Thoracic aorta (tissue), 2 donors: ENCODE measurements at places on chromosomes 7 and 10. TPM values are rescaled to one million over a fixed set of nuclear protein-coding genes. Genes with fewer than 3 reads are reported as not detected.
A peak's percentile ranks its signal among the peaks of the same experiment; 100 is the strongest.

NEURL1 gene
- 0.28 TPM for total RNA-seq

GRCh38 chr7:11524476-11525397, 307.3 kb downstream of the THSD7A start:
- H3K36me3 ChIP-seq, result no peaks in the 10 kb centered on the region
- H3K27me3 ChIP-seq, result no peaks in the 10 kb centered on the region
- no peak overlapping the region for H3K4me3 ChIP-seq
- H3K27ac ChIP-seq, result no peak overlapping the region
- no peak for DNase-seq
- H3K4me1 ChIP-seq, result no peaks in the 10 kb centered on the region

GRCh38 chr7:131619336-131620305, 63.2 kb upstream of the PODXL start:
- no peaks in the 10 kb centered on the region for H3K36me3 ChIP-seq
- no peak overlapping the region for H3K4me3 ChIP-seq
- no peak for DNase-seq

- no peaks in the 10 kb centered on the region for H3K36me3 ChIP-seq
- no peaks in the 10 kb centered on the region for H3K27me3 ChIP-seq
- no peaks in the 10 kb centered on the region for H3K4me1 ChIP-seq
- no peak overlapping the region for H3K27ac ChIP-seq
Observed at GRCh38 chr7:83413831-83414230, 235.1 kb downstream of the SEMA3E start.

DNA sequence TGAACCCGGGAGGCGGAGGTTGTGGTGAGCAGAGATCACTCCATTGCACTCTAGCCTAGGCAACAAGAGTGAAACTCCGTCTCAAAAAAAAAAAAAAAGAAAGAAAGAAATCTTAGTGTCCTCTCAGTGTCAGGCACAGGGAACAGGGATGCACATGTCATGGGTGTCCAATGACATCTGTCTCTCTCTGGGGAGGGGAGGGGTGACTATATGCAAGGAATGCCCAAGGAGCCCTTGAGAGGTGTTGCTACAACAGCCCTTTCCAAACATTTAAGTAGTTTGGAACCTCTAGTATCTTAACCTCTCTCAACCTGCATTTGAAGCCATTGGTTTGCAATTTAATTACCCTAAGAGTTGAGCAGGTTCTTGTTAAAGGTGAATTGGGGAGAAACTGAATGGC, 28.9 kb downstream of the PDLIM1 start:
- H3K27me3 ChIP-seq, result no peaks in the 10 kb centered on the region
- peaks cover 64% of the 10 kb centered on the region for H3K4me1 ChIP-seq
- H3K36me3 ChIP-seq, result peaks cover 21% of the 10 kb centered on the region
- H3K4me3 ChIP-seq, result no peak overlapping the region

- peaks cover 46% of the 10 kb centered on the region for H3K4me1 ChIP-seq
- H3K27ac ChIP-seq, result no peak overlapping the region
- H3K36me3 ChIP-seq, result peaks cover 43% of the 10 kb centered on the region
- no peak for DNase-seq
- no peaks in the 10 kb centered on the region for H3K27me3 ChIP-seq
Observed at GRCh38 chr10:102112210-102112817, 7.9 kb downstream of the LDB1 start.

DNA sequence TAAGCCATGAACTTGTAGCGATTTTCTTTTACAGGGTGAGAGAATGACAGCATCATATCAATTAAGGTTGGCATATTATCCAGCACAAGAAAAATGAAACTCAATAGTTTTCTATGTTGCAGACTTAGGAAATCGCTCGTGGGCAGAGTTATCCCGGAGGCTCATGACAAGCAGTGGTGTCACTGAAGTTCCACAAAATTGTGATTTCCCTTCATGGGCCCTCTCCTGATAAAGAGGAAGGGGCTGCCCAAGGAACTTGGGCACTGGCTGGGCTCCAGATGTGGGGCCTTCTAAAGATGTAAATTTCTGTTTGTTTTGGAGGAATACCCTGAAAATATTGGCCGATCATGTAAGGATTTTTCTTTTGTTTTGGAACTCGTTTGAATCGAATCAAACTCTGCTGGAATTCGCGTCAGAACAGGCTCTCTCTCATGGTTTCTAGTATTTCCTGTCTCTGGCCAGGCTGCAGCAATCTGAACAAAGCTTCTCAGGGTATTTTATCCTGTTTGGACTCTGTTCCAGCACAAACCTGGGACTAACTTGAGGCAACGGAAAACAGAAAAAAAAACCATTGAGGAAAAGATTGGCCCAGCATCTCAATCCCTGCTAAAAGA, 340.6 kb upstream of the NRP1 start:
- H3K27me3 ChIP-seq, result no peaks in the 10 kb centered on the region
- H3K4me1 ChIP-seq, result peaks cover 11% of the 10 kb centered on the region
- peak overlapping the region; percentile 37 for H3K27ac ChIP-seq
- H3K36me3 ChIP-seq, result no peaks in the 10 kb centered on the region

OIT3 gene
- not detected for total RNA-seq

GRCh38 chr10:30118590-30118989, 59.2 kb upstream of the JCAD start:
- H3K36me3 ChIP-seq, result no peaks in the 10 kb centered on the region
- H3K4me3 ChIP-seq, result no peak overlapping the region
- DNase-seq, result no peak
- H3K27me3 ChIP-seq, result no peaks in the 10 kb centered on the region

DNA sequence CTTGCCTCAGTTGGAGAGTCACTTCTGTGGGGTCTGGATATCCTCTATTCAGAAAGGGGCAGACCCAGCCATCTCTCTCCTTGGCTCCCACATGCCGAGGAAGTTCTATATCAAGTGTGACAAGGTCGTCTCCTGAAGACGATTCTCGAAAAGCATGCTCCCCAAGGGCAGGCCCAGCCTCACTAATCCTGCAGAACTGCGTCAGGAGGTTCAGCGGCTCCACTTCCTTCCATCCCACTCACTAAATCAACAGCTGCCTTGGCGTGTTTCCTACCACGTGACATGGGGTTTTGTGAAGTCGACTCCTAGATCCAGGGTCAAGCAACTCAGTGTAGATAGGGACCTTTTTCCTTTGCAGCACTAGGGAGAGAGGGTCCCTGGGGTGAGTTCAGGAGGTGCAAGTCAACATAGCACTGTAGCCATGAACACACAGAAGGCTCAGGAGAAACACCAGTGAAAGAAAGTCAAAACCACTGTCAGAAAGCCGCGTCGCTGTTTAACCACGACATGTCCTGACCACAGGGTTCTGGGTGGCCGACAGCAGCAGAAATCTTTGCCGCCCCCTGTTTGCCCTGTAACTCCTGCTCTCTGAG, 156.4 kb downstream of the PRPF18 start:
- peaks cover 2% of the 10 kb centered on the region for H3K36me3 ChIP-seq
- no peak overlapping the region for H3K27ac ChIP-seq
- H3K4me1 ChIP-seq, result no peaks in the 10 kb centered on the region
- DNase-seq, result no peak
- no peaks in the 10 kb centered on the region for H3K27me3 ChIP-seq

CPA4 gene
- total RNA-seq, result not detected

DNA sequence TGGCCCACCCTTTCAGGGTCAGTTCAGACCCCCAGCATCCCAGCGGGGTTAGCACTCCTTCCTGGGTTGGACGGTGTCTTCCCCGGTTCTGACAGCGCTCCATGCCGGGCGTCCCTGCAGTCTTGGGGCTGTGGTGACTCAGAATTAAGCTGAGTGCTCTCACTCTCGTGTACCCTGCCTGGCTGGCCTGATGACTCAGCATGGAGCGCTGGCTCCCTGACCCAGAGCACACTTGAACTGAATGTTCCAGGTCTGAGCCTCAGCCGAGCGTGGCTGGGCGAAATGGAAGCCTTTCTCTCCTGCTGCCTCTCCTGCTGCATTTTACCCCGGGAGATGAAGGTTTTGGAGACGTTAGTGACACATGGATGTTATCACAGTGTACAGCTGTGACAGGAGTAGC, 7.1 kb downstream of the BAG3 start:
- H3K36me3 ChIP-seq, result no peaks in the 10 kb centered on the region
- H3K4me3 ChIP-seq, result peak overlapping the region; percentile 34
- peaks cover 49% of the 10 kb centered on the region for H3K4me1 ChIP-seq
- no peaks in the 10 kb centered on the region for H3K27me3 ChIP-seq

DNA sequence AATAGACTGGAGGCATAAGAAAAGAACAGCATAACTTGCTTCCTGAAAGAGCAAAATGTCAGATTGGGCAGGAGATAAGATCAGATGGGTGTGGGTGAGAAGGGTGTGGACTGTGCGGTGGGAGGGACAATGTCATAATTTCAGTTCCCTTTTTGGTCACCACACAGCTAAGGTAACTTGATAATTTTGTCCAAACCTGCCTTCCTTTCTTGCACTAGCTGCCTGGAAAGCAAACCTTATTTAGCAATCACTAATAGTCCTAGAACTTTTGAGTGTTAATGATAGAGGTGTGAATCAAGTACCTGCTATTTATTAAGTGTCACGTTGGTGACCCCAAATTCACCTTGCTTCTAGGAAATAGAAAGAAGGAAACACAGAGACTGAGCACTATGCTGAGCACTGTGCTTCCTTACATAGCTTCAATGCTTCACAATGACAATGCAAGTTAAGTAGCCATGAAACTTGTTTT, 72.4 kb upstream of the SP4 start:
- H3K4me1 ChIP-seq, result no peaks in the 10 kb centered on the region
- no peaks in the 10 kb centered on the region for H3K27me3 ChIP-seq
- no peak overlapping the region for H3K4me3 ChIP-seq
- no peaks in the 10 kb centered on the region for H3K36me3 ChIP-seq
- no peak for DNase-seq

RSPH10B2 gene
- total RNA-seq, result not detected

FUOM gene
- 13.1 TPM for total RNA-seq

GRCh38 chr10:88953662-88954061, 1.1 kb upstream of the ACTA2 start:
- H3K4me3 ChIP-seq, result peak overlapping the region; percentile 95
- peak overlapping the region; percentile 95 for H3K27ac ChIP-seq
- H3K27me3 ChIP-seq, result no peaks in the 10 kb centered on the region

SPDYE2 gene
- not detected for total RNA-seq

DNA sequence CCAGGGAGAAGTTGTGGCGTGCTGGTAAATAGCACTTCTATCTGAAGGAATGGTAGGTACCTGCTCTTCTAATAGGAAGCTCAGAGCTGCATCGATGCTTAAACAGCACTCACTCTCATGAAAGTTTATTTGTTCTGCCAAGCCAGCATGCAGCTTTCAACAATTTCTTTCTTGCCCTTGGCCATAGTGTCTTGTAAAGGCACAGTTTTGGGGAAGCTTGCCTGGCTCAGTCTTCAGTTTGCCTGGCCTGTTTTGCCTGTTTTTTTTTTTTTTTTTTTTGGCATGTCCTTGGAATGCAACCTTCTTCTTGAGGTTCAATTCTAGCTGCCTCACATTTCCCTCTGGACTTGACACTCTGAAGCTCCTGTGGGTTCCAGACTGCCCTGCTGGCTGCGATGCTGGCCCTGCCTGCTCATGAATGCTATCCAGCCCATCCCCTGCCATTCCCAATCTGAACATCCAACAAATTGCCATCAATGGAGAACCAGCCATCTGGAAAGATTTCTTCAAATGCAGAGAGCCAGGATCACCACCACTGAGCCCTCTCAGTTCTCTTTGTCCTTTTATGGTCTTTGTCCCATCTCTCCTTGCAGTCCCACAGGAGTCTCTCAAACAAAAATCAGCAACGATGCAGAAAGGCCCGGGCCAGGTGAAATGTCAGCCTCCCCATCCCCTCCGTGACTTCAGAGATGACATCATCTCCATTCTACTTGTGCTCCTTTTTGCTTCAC, 133.9 kb downstream of the ANLN start:
- no peaks in the 10 kb centered on the region for H3K27me3 ChIP-seq
- no peaks in the 10 kb centered on the region for H3K36me3 ChIP-seq
- no peak overlapping the region for H3K4me3 ChIP-seq
- H3K27ac ChIP-seq, result no peak overlapping the region

- no peak overlapping the region for H3K27ac ChIP-seq
- H3K27me3 ChIP-seq, result no peaks in the 10 kb centered on the region
- no peak overlapping the region for H3K4me3 ChIP-seq
- H3K4me1 ChIP-seq, result no peaks in the 10 kb centered on the region
Observed at GRCh38 chr7:40551685-40552576, 417.1 kb downstream of the SUGCT start.

DNA sequence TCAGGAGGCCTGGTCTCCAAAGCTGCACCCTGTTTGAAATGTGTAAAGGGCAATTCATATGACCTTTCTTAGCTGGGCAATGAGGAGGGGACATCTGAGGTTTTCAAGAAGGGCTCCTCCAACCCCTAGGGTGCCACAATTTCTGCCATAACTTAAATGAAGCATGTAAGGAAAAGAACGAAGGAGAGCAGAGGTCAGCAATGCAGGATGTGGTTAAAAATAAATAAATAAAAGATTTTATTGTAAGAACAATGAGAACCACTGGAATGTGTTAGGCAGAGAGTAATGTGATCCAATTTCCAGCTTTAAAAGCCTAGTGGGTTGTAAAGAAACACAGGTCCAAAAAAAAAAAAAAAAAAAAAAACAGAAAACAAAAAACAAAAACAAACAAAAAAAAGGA, 673.1 kb downstream of the TNS3 start:
- H3K36me3 ChIP-seq, result no peaks in the 10 kb centered on the region
- H3K4me3 ChIP-seq, result no peak overlapping the region

- no peak overlapping the region for H3K27ac ChIP-seq
- DNase-seq, result no peak
- no peaks in the 10 kb centered on the region for H3K36me3 ChIP-seq
- H3K4me3 ChIP-seq, result no peak overlapping the region
- H3K4me1 ChIP-seq, result no peaks in the 10 kb centered on the region
Observed at GRCh38 chr7:8105449-8106095, 137.0 kb downstream of the GLCCI1 start.

GRCh38 chr7:115965796-115966475, 64.6 kb downstream of the TFEC start:
- H3K4me3 ChIP-seq, result no peak overlapping the region
- no peak for DNase-seq
- no peak overlapping the region for H3K27ac ChIP-seq
- H3K36me3 ChIP-seq, result no peaks in the 10 kb centered on the region
- H3K4me1 ChIP-seq, result no peaks in the 10 kb centered on the region

GRCh38 chr10:47418321-47418720, 34.2 kb upstream of the ZNF488 start:
- no peaks in the 10 kb centered on the region for H3K27me3 ChIP-seq
- no peak for DNase-seq
- no peaks in the 10 kb centered on the region for H3K36me3 ChIP-seq

CRYGN gene
- 0.35 TPM for total RNA-seq

- no peak overlapping the region for H3K4me3 ChIP-seq
- H3K27me3 ChIP-seq, result no peaks in the 10 kb centered on the region
- H3K4me1 ChIP-seq, result no peaks in the 10 kb centered on the region
- DNase-seq, result no peak
- no peaks in the 10 kb centered on the region for H3K36me3 ChIP-seq
- no peak overlapping the region for H3K27ac ChIP-seq
Observed at GRCh38 chr10:115157357-115157756, 64.2 kb downstream of the ATRNL1 start.

DNA sequence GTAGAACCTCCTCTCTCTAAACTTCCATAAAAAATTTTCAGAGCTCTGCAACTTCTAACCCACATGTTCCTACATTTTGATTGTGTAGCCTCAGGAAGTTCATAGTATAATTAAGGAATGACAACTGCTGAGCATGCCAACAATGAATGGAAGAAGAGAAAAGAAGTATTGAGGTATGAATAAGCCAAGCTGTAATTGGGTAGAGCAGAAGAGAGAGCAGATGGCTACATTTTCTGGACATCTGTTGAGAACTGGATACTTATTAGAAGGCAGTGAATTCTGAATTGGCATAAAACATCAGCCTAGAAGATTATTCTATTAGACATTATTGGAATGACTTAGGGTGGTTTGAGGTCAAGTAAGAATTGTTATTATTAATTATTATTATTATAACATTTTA, 728.3 kb upstream of the PHF14 start:
- DNase-seq, result no peak
- no peaks in the 10 kb centered on the region for H3K36me3 ChIP-seq
- H3K4me1 ChIP-seq, result no peaks in the 10 kb centered on the region

CHCHD3 gene
- 36.1 TPM for total RNA-seq

PRSS2 gene
- total RNA-seq, result 6.1 TPM
